ENCODE measurements at places on chromosomes 4 and X.
A peak's percentile ranks its signal among the peaks of the same experiment; 100 is the strongest.

DNA sequence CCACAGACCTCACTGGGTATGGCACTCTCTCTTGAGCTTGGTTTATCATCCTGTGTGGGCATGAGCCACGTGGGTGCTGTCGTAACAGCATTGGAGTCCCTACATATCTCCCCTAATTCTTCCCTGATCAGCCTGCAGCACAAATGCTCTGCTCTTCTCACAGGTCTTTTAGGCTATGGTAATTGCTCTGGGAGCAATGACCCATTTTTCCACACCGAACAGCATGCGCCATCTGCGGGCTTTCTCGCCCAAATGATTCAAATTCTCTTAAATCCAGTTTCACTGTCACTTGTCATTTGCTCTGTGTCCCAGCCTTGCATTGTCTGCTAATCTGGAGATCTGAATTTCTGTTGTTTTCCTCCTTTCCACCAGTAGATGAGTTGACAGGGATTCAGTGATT, 48.9 kb upstream of the GATB start:
- no peak for DNase-seq

DNA sequence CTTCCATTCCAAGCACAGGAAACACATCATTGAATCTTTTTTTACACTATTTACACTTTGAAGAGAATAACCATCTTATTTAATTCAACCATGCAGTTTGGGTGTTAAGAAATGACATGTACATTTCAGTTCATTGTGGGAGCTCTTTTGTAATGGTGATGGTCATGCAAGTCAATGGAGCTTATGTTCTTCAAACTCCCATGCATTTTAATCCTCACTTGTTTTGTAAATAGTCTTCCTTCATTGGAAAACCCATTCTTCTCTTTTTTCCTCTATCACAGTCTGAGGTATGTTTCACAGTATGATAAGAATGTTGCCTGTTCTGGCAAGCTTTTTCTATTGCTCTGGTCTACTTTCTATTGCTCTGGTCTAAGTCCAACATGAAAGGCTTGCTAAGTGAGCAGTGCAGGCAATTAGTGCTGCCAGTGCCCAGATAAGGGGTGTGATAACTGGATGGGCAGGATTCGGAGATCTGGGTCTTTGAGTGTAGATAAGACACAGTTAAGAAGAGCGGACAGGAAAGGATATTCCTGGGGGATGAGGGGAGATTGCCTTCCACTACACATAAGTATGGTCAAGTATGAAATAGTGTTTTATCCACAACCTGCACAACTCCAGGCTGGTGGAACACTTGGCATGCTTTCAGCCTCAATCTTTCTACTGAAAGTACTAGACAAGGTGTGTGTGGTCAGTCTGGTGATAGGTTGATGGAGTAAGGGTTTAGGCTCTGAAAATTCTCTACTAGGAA, 17.1 kb downstream of the AFP start:
- DNase-seq: no peak

DNA sequence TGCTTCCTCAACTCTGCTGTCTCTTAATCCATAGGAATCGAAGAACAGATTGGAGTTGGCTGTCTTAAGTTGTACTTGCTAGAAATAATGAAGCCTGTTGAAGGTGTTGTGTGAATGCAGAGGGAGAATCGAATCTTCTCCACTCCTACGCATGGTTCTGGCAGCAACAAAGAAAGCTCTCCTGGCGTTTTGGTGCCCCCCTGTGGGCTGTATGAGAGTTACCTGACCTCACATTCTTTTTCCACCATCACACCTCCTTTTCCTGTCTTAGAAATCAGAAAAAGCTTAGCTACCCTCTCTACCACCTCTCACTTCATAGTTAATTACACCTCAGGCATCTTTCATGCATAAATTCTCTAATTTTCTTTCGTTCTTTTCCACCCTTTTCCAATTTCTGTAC, 16.3 kb downstream of the KLF8 start:
- peak; percentile 66 for DNase-seq

- DNase-seq: no peak
These were observed 130.6 kb downstream of the LDB2 start for GRCh38 chr4:16767861-16768260.

DNA sequence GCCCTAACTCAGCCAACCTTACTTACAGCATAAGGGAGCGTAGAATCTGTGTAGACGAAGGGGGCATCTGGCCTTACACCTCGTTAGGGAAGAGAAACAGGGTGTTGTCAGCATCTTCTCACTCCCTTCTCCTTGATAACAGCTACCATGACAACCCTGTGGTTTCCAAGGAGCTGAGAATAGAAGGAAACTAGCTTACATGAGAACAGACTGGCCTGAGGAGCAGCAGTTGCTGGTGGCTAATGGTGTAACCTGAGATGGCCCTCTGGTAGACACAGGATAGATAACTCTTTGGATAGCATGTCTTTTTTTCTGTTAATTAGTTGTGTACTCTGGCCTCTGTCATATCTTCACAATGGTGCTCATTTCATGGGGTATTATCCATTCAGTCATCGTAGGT, 14.6 kb downstream of the PLP1 start:
- DNase-seq: peak; percentile 17

DNA sequence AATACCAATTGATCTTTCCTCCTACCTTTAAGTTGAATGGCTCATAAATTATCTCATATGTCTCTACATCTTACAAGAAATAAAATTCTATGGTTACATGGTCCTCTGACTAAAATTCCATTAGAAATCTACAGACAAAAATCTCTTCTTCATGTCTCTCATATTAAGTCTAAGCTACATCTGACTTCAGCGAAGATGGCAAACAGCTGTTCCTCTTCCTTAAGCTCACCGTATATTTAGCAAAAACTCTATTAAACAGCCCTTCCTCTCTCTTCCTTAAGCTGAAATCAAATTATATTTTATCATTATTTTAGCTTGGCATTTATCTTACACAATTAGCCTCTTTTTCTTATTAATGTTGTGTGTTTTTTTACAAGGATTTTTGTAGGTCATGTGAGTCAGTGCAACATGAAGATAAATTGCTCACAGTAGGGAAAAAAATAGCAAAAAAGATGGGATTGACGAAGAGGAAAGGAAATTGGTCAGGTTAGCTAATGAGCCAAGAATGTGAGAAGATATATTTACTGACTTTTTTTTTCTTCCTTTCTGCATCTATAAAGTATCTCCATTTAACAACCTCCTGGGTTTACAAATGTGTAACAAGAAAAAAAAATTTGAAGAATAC, 2412.8 kb downstream of the ARAP2 start:
- peak; percentile 67 for DNase-seq

GRCh38 chrX:152157042-152157441, 18.7 kb upstream of the MAGEA10 start:
- DNase-seq: no peak

GRCh38 chr4:185993328-185993973, 75.5 kb upstream of the TLR3 start:
- DNase-seq: no peak

DNA sequence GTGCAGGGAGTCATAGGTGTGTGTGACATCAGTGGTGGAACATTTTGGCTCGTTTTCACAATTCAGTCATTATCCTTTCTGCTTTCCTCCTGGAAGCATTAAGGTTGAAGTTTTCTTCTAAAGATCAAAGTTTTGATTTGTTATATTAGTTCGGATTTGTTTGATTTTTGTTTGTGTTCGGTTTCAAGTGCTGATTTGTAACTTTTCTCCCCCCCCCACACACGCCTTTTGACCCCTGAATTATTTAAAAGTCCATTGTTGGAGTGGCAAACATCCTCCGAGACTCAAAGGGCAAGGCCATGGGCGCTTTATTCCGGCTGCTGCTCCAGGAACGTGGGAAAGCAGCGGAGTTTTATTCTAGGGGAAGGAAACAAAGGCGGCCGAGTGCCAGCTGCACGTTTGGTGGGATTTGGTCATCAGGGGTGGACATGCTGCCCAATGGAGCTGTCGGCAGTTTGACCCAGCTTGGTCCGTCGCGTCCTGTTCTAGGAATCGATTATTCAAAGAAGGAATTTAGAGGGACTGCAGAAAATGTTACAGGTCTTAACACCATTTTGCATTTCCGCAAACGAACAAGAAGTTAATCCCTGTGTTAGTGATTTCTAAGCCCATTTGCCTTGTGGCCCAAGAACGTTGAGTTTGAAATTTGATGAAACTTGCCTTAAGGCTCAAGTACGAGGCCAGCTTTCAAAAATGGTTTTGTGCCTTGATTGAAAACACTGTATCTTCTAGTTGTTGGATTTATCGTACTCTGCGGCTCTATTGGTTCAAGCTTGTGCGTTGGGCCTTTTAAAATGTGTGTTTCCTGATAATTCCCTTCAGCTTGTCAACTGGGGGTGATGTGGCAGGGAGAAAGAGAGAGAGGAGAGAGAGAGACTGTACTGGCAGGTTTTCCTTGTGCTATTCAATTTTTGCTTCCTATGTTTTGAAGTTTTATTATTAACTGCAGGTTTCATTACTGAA, 565 bp upstream of the ZNF41 start:
- DNase-seq: peak; percentile 60

- no peak for DNase-seq
These were observed 228.4 kb downstream of the MAPK10 start for GRCh38 chr4:86131456-86131855.

DNA sequence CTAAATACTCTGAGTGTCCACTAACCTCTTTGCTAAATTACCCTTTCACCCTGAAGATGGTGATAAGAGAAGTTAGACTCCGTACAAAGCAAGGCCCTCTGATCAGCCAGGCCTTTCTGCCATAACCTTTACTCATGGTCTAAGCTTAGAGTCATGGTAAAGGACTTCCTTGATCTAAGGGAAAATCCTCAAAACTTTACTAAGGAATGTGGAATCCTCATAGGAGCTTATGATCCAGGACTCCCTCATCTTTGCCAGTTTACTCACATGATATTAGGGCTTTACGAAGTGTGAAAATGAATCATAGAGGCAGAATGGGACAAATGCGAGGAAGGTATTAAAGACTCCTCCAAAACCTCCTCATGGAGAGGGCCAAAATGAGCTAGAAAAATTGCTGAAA, 7.9 kb upstream of the FAM13A start:
- no peak for DNase-seq

- DNase-seq: no peak
These were observed 9.3 kb downstream of the TMEM255A start for GRCh38 chrX:120301960-120302359.

GRCh38 chr4:39608451-39608850, 30.2 kb downstream of the SMIM14 start:
- no peak for DNase-seq

GRCh38 chr4:123359449-123360315, 36.9 kb upstream of the SPRY1 start:
- DNase-seq: no peak

DNA sequence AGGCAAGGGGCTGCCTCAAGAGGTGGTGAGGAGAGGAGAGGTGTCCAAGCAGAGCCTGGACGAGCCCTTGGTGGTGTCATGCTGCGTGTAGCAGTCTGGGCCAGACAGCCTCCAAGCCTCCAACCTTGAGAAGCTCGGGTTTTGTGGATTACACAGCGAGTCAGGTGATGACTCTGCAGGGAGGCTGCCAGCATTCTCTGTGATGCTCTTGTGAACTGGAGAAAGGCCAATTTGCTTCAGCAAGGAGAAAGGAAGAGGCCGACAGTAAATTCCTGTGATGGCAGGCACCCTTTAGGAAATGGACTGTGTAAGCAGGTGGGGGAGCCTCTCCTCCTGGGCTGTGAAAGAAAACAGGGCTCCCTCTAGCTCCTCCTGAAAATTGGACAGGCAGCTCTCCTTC, 36.0 kb upstream of the CD99L2 start:
- peak; percentile 85 for DNase-seq

DNA sequence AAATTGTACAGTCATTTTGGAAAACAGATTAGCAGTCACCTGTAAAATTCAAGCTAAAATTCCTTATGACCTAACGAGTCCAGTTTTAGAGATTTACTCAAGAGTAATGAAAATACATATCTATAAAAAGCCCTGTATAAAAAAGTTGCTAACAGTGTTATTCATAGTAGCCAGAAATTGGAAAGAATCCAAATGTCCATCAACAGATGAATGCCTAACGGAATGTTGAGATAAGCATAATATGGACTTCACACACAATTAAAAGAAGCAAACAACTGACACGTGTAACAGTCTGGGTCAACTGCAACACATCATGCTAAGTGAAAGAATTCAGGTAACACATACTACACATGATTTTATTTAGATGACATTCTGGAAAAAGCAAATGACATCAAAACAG, 584.8 kb upstream of the AGA start:
- no peak for DNase-seq

DNA sequence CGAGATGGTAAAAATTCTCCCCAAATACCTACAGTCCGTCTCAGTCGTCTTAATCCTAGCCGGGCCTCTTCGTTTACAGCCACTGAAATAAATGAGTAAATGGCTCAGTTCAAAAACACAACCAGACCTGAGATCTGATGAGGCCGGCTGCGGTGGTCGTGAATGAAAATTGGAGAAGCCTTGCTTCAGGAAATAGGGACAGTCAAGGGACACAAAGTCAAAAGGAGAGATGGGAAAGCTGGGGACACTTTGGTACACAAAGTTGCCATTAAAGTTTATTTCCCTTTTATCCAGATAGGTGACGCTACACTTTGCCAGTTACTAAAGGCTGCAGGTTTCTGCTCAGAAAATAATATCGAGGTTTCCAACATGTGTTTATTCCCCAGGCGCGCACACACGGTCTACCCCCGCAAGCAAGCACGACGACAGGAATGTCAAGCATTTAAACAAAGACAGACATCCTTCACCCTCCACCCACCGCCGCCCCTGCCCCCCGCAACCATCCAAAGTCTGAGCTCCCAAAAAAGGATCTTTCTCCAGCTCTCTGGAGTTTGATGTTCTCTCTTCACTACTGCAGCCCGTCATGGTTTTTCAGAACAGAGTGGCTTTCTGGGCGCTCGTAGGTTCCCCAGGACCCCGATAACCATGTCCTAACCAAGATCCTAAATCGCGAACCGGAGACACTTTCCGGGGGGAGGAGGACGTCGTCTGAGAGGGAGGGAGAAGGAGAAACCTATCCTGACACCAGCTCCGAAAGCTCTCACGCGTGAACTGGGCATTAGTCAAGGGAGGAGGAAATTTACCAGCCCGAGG, 1.3 kb upstream of the PCDH7 start:
- peak; percentile 17 for DNase-seq

GRCh38 chr4:76904646-76905190, 6.8 kb upstream of the SOWAHB start:
- no peak for DNase-seq

DNA sequence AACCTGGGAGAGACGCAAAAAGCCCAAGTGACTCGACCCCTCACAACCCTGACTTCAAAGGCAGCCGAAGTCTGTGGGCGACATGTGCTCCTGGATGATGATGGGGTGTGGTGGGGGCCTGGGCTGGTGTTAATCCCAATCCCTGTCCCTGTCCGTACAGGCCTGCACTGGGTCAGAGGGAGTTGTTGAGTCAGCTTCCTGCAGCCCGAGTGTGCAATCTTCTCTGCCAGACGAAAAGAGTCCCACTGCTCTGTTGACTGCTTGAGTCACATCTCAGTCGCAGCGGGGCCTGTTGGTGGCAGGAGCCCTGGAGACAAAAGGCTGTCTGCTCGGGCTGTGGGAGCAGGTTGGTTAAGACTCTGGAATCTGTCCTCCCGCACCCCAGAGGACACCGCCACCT, 10.3 kb downstream of the FAM3A start:
- peak; percentile 75 for DNase-seq

DNA sequence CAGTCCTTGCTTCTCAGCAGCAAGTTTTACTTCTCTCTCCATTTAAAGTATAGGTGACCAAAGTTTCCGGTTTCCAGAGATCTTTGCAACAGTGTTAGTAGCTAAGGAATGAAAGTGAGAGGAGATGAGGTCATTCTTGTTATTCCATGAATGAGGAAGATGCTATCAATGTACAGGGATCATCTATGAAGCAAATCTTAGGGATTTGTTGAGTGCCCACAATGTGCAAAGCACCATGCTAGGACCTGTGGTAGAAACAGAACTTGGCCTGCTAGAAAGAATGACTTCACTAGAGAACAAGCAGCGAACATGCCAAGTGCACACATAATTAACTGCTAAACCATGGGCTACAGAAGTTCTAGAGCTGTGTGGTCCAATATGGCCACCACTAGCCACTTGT, 112.5 kb downstream of the MID1 start:
- no peak for DNase-seq
